ENCODE measurements at places on chromosomes 5 and 9.

- DNase-seq: no peak
These were observed 42.3 kb downstream of the B4GALT1 start for GRCh38 chr9:33124751-33125381.

DNA sequence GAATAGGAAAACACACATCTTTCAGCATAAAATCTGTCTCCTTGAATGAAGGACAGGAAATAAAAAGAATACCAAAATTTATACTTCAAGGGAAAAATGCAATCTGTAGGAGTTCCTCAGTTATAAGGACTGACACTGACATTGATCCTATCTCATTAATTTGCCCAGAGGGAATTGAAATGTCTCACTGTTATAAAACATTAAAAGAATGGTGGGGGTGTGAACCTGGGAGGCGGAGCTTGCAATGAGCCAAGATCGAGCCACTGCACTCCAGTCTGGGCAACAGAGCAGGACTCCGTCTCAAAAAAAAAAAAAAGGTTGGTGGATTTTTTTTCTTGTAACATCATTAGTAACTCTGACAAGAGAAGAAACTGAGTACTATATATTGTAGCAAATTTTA, 60.8 kb downstream of the TTLL11 start:
- DNase-seq: no peak

- no peak for DNase-seq
These were observed 86.0 kb downstream of the NREP start for GRCh38 chr5:111670826-111671492.

GRCh38 chr9:119559986-119560385, 190.8 kb upstream of the BRINP1 start:
- no peak for DNase-seq

DNA sequence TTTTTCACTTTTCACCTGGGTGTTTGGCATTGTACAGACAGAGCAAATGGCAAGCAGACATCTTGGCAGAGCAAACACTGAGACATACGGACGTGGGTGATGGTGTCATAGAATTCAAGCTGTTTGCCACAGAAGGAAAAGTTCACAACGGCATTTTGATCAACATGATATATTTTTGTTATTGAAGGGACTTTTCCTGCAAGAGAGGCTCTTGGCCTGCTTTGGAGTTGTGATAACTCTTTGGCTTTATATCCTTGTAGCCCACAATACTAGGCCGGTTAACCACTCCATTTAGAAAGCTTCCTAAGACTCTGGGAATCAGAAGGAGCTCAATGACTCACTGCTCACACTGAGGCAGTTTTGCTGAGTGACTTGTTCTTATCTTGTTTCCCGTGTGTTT, 1038.3 kb downstream of the TLE1 start:
- DNase-seq: no peak

DNA sequence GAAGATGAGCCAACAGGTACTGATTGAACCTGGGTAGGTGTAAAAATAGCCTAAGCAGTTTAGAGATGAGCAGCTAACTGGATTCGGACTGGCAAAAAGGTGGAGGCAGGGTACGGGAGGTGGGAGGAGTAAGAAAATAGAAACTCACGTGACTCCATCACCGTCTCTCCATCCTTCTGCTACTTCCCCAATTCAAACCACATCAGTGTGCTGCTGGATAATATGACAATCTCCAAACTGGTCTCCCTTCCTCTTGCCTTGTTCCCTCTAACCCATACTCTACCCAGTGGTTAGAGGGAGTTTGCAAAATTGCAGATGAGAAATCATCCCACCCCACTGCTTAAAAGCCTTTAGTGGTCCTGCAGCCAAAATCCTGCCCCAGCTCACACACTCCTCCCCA, 42.7 kb downstream of the RIGI start:
- no peak for DNase-seq

DNA sequence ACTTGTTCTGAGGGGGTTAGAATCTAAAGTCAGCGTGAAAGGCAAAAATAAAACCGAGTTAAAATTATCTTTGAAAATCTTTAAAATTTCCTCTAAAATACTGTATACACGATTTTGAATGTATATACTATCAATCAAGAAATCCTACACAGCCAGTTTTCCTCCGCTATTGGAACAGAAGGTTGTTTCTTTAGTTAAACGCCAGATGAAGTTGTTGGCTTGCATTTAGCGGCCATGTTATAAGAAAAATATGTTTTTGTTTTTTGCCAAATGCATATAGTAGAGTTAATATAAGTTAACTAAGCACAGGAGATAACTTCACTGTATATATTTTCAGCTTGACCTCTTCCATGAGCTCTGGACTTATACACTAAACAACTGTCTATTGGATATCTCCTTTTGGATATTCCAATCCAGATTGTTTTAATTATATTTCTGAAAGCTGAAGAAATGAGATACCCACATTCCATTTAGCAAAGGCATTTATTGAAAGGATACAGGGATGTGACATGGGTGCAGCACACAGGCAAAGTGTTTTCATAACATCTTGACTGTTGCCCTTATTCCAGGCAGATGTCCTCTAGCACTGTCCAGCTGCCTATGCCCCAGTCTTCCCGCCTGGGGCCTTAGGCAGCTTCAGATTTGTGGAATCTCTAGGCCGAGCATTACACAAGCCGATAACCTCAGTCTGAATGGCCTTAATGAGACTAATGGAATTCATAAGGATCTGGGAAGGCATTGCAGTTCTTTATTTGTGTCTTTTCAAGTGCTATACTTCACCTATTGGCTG, 10.0 kb upstream of the ATG10 start:
- no peak for DNase-seq

GRCh38 chr5:4188704-4189103, 593.1 kb downstream of the IRX1 start:
- DNase-seq: no peak

DNA sequence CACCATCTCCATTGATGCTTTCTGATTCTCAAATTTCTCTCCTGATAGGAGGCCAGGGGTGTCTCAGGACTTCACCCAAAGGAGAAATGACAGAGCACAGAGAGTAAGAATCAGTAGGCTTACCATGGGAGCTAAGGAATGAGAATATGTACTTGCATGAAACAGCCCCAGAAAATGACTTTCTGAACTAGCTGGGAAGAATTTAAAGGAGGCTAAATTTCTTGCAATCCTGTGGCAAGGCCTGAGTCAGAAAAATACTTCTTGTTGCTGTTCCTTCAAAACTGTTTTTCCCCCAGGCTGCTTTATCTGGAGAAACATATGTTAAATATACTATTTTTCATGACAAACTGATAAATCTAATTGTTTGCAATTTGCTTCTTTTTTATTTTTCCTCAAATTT, 53.4 kb upstream of the FBXL7 start:
- DNase-seq: no peak

- DNase-seq: no peak
These were observed 77.5 kb downstream of the EHMT1 start for GRCh38 chr9:137696136-137696925.

DNA sequence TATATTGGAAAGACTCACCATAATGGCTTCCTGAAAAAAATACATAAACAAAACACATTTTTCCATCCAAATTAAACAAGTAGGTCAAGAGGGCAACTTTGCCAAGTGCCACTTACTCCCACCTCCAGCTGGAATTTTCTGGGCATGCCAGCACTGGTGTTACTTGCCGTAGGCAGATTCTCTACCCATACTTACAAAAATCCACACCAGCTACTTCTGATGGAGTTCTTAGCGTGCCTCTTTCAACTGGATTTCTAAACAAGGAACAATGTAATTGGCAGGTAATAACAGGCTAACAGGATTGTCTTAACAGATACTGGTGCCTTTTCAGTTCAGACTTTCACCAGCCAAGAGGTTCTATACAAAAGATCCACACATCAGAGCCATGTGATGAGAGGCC, 301.4 kb downstream of the MLLT3 start:
- DNase-seq: no peak

DNA sequence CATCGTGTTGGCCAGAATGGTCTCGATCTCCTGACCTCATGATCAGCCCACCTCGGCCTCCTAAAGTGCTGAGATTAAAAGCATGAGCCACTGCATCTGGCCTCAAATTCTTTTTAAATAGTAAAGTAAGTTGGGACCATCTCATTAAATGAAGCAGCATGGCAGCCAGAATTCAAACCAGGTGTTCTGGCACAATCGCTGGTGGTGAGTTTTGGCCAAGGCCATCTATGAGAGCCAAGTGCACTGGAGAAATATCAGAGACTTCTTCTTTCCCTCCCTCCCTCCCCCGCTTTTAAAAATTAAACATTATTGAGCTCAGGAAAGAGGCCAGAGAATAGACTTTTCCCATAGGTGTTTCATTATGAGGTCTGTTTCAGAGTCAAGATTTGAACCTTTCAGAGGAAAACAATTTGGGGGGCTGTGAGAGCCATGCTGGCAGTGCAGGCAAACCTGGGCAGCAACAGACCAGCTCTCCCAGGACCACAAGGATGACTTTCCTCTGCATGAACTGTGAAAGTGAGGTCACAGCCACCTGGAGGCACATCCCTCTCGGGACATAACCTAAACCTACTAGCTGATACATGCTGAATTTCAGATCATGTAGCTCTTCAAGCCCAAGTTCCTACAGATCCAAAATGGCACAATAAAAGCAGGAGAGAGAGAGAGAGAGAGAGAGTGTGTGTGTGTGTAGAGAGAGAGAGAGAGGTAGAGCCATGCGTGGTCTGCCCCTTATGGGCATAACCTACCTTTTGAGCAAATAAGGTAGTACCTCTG, 94.6 kb upstream of the DMRT1 start:
- DNase-seq: no peak

GRCh38 chr5:176851871-176852658, 41.7 kb downstream of the UNC5A start:
- DNase-seq: no peak

DNA sequence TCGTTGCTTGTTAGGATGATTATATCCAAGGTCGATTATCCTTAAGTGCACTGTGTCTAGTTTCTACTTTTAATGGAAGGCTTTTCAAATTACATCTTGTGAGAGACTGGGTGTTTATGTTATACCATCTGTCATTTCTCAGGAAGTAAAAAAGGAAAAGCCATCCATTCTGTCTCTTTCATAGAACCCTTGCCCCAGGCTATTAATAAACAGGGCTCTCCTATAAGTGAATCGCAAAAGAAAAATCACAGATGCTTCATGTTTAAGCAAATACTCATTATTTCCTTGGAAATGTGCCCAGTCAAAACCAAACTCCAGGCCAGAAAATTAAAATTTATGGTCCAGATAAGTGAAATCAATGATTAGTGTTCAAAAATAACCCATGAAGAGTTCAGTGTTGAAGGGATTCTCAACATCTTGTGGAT, 58.1 kb downstream of the STARD4 start:
- no peak for DNase-seq
